ENCODE measurements at places on chromosomes 2 and 18. TPM values are rescaled to one million over a fixed set of nuclear protein-coding genes. Genes with fewer than 3 reads are reported as not detected.

- peak; percentile 41 for DNase-seq
These were observed 39.4 kb downstream of the CMPK2 start for GRCh38 chr2:6826081-6826913.

- DNase-seq = peak; percentile 44
These were observed 673.1 kb upstream of the FSHR start for GRCh38 chr2:49827366-49827765.

GRCh38 chr18:40907842-40908241, 1047.2 kb upstream of the PIK3C3 start:
- no peak for DNase-seq

GRCh38 chr18:55199291-55199963, 240.2 kb upstream of the CCDC68 start:
- DNase-seq = no peak

DNA sequence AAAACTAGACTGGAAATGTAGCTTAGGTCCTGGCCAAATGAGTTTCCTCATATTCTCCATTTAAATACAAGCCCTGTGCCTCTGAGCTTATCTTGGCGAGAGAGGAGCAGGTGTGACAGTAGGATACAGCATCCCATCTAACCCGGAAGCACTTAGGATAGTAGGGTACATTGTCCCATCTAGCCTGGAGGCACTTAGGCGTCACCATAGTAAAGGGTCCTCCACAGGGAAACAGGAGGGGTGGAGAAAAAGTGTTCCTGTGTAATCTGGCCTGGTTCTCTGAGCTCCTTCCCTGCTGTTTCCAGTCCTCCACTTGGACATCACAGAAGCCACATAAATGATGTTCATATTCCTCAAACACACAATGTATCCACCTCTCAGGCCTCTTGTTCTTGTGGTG, 301.4 kb downstream of the GALR1 start:
- DNase-seq = no peak

CFLAR gene
- total RNA-seq = 10.9 TPM

CTAGE1 gene
- total RNA-seq = not detected

DOCK10 gene
- total RNA-seq = 1.5 TPM

Data from neural progenitor cell (in vitro differentiated cells).